ENCODE measurements at places on chromosomes 16 and 17.

GRCh38 chr16:57749101-57749692 is 13.6 kb downstream of the KATNB1 start:
- no peak for DNase-seq

DNA sequence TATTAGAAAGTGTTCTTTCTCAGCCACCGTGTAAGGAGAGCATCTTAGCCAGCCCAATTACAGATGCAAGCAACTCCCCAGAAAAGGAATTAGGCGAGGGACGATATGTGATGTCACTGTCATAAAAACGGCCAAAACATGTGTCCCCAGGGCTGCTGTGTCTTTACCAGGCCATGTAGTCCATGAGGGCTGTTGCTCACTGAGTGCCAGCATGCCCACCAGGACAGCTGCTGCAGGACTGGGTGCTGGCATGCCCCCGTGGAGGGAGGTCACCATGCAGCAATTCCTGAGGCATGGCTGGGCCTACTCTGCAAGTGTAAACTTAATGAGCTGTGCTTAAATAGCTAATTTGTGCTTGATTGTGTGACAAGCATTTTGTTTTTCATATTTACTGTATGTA is 156.9 kb downstream of the LGALS9B start:
- DNase-seq = no peak

DNA sequence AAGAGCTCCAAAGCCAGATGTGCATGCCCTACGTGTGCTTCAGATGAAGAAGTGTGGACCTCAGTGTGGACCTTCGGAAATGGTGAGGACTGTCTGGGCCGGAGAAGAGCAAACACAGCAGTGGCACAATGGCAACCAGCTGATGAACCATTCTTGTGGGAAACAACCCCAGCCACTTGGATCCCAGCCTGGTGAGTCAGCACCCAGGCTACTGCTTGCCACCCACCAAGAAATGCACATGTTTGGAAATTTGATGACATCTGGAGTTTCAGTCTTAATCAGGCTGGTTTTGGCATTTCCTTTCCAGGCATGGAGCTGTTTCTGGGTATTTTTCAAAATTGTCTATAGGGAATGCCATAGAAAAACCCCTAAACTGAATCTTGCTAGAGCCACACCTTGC is 42.7 kb downstream of the DYNLRB2 start:
- DNase-seq = peak; percentile 67

DNA sequence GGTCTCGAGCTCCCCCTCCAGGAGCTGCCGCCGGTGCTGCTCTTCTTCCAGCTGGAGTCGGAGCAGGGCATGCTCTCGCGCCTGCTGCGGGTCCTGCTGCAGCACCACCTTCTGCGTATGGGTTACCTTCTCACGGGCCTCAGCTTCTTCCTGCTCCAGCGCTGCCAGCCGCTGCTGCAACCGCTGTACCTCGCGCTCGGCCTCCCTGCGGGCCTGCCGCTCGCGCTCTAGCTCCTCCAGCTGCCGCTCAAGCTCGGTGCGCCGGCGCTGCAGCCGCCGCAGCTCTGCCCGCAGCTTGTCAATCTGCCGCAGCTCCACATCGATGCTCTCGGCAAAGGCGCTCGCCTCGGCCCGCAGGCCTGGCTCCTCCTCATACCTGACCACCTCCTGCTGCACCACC is 36.9 kb downstream of the UBN1 start:
- no peak for DNase-seq

- DNase-seq = no peak
These were observed 18.3 kb downstream of the IL4R start for GRCh38 chr16:27332105-27332504.

GRCh38 chr16:84648595-84649510 is 542 bp downstream of the KLHL36 start:
- peak; percentile 30 for DNase-seq

- no peak for DNase-seq
These were observed 306.3 kb upstream of the HSBP1 start for GRCh38 chr16:83501481-83501880.

Measured in stimulated activated CD4-positive, alpha-beta T cell treated with anti-CD3 and anti-CD28 coated beads, Interleukin-4, amount 100 ng/mL, for 24 hours (primary cell).